Psoas muscle (tissue), 8 donors: ENCODE measurements at places on chromosomes 1 and 21. TPM values are rescaled to one million over a fixed set of nuclear protein-coding genes. Genes with fewer than 3 reads are reported as not detected.

The SLC45A1 gene
- total RNA-seq: 1.4 TPM

The ANGPTL1 gene
- 43.6 TPM for total RNA-seq

The LORICRIN gene
- total RNA-seq: not detected

The TCHH gene
- not detected for total RNA-seq

The C1orf94 gene
- total RNA-seq: not detected

The A3GALT2 gene
- total RNA-seq: not detected

The SPRR3 gene
- not detected for total RNA-seq
